ENCODE measurements at places on chromosomes 5 and 9.

DNA sequence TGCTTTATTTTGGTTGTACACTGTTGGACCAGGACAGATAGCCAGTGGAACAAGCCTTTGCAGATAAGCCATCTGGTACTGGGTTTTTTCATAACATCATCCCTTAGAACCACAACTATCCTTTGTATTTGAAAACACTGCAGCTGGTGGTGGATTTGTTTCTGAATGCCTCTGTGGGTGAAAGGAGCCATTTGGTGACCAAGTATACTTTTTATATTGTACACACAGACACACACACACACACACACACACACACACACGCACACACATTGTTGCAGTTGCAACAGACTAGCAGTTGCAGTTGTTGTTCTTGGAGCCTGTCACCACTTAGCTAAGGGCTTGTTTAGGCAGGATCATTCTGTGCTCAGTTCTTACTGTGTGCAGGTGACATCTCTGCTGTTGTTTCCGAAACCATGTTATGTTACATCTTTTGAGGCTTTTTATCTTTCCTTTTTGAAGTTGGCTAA lies 22.9 kb upstream of the CAVIN4 start:
- DNase-seq, result peak; percentile 15

DNA sequence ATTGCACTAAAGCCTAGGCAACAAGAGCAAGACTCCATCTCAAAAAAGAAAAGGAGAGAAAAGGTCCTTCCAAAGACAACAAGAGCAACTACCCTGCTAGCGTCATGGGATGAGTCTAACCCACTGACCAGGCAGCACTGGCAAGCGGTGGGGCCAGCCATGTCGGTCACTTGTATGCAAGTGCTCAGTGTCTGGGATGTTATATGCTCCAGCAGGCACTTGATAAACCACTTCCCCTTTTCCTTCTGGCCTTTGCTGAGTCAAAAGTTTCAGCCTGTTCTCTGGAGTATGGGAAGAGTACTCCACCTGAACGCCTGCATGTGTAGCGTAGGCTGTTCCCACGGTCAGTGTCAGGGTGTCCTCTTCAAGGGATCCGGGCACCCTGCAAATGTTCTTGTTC lies 9.2 kb upstream of the MXD3 start:
- no peak for DNase-seq

- DNase-seq, result no peak
Measured at GRCh38 chr5:114122852-114123251, 239.0 kb upstream of the KCNN2 start.

- peak; percentile 62 for DNase-seq
Measured at GRCh38 chr5:137563646-137564397, 64.7 kb upstream of the SPOCK1 start.

- peak; percentile 90 for DNase-seq
Measured at GRCh38 chr5:170612256-170612678, 108.4 kb downstream of the KCNIP1 start.

DNA sequence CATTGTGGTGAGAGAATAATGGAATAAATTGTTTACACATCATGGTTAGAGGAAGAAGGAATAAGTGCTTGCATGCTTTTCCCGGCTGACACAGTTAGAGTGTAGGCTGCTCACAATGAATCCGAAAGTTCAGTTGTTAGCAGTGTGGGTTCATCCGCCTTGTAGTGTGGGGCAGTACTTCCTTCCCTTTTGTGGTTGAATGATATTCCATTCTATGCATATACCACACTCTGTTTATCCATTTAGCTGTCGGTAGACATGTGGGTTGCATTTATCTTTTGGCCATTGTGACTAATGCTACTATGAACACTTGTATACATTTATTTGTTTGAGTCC lies 84.0 kb downstream of the COL5A1 start:
- no peak for DNase-seq

DNA sequence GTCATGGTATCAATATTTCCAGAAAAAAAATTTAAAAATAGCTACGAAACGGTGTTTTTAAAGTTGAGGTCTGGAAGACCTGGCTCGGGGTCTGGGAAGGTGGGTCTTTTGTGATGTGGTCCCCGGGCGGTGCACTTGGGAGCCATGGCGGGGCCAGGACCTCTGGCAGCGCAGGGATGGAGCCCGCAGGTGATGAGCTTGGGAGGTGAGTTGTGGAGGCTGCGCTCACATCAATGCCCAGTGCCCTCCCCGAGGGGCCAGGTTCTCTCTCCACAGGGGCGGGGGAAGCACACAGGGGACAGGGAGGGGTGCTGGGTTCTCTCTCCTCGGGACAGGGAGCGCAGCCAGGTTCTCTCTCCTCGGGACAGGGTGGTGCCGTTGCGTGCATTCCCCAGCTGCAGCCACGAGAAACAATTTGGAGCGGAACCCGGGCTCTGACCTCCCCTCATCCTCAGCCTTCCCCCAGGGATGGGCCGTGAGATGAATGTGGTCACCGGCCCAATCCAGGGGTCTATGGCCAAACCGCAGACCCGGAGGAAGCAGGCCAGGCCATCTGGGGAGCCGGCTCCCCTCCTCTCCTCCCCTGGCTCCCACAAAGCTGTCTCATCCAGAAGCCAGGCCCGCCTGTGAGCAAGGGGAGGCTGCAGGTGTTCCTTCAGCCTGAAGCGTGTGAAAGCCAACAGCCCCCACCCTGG lies 25.8 kb downstream of the DBH start:
- DNase-seq, result no peak

GRCh38 chr9:130172161-130172857 lies at the start of gene NCS1:
Gene NCS1, plus strand, starts transcription at chr9:130172404. Its CDS starts 260 bp downstream, at chr9:130172664.
- DNase-seq, result peak; percentile 83

DNA sequence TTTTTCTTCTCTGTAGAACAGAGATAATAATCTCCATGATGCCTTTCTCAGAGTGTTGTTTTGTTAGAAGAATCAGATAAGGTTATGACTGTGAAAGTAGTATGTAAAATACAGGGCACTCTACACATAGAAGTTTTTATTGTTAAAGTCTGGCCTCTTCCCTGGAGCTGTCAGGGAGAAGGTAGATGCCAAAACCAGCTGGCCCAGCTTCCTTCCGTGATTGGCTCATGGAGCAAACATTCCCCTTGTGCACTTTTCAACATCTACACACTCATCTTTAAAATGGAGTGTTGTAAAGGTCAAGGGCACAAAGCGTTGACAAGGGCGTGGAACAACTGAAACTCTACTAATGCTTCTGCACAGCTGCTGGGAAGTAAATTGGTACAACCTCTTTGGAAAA lies 7.4 kb upstream of the RNF183 start:
- no peak for DNase-seq

DNA sequence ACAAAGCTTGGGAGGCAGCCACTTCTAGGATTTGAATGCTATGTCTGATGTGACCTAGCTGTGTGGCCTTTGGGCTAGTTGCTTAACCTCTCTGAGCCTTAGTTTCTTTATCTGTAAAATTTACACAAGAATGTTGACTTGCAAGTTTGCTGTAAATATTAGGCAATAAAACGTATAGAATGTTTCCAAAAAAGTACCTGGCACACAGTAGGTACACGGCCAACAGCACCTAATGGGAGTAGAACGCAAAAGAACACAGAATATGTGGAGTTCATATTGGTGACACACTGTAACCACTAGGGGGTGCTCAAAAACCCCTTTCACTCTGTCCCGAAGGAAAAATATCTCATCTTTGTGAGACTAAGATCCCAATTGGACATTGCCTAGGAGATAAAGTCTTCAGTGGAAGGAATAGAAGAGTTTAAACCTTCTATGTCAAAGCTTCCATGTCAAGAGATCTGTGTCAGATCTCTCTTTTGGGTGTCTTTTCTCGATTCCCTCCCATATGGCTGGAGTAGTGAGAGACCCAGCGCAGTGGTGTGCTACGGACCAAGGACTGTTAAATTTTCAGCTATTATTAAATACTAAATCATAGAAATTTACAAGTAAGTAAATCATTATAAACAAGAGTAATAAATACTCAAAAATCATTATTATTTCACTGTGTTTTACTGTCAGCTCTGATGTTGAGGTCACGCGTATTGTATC lies 145.4 kb upstream of the RAD23B start:
- peak; percentile 39 for DNase-seq

- DNase-seq, result no peak
Measured at GRCh38 chr9:33464045-33464636, 9.6 kb downstream of the NOL6 start.

DNA sequence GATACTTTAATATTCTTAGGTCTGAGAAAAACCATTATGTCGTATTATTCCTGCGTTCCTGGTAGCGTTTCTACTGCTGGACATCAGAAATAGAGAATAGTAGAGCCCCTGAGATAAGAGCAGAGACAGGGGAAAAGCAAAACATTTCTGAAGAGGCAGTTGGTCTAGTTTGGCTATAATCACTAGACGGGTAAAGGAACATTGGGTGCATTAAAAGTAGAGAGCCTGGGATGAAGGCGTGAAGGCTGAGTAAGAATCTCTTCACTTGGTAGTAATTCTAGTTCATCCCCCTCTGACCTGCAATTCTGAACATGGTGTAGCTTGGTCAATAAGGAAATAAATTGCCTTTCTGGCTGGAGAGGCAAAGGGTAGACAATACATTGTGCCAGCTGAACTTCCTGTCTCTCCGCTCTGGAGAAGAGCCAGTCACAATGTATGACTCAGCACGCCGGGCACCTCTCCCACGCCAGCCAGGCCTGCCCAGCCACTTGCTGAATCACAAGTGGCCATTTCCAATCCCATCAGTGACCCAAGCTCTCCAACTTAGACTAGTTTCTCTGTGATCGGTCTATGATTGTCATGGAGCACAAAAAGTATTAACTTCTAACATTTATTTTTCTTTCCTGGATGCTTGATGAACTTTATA lies 75.4 kb downstream of the STK32A start:
- DNase-seq, result no peak

DNA sequence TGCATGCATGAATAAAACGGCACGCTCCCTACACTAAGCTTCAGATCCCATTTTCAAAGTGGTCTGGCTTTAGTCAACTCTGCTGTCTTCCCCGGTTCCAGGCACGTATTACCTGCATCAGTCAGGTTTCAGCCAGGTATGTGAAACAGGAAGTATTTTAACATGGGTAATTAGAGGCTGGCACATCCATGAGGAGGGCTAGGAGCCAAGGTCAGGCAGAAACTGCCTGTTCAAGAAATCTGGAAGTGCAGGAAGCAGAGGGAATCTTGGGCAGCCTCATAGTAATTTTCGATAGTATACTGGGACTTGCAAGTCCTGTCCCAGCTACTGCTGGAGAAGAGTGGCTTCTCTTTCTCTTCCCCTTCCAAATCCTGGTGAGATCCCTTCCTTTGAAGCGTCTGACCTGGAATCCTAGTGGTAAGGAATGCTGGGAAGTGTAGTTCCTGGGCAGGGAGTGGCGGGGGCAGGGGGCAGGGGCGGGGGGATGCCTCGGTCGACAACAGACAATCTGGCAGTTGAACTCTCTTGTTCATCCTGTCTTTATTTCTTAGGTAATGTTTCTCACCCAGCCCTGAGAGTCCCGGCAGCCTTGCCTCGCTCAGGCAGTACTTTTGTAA lies 403.1 kb downstream of the TLE4 start:
- no peak for DNase-seq

DNA sequence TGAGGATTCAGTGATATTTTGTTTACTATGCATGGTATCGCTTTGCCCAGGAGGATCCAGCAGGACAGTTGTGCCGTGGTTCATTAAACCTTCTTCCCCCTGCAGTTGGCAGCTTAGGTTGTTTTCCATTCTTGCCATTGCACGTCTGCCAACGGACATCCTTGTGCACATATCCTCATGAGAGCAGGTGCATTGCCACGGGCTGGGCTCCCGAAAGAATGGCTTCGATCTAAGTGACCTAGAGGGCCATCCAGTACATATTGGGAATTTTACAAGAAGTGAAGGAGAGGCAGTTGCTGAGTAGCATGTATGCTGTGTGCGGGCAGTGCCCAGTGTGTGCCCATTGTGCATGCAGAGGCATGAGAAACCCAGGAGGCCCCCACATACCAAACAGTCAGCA lies 22.1 kb downstream of the HRH2 start:
- DNase-seq, result no peak

DNA sequence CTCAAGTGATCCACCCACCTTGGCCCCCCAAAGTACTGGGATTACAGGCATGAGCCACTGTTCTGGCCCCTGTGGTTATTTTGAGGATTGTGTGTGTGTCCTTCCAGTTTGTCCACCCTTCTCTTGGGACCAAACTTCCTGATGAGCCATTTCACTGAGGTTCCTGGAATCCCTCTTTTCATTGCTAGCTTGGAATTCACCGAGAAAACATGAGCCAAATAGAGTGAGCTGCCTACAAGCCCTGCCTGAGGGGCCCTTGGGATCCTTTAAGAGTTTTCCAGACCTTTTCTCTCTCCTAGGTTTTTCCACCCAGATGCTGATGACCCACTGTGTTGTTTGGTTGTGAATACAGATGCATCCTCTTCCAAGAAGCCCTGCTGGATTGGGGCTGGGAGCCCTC lies 13.2 kb upstream of the KIF12 start:
- no peak for DNase-seq

- no peak for DNase-seq
Measured at GRCh38 chr5:145912019-145912418, 24.4 kb upstream of the SH3RF2 start.

DNA sequence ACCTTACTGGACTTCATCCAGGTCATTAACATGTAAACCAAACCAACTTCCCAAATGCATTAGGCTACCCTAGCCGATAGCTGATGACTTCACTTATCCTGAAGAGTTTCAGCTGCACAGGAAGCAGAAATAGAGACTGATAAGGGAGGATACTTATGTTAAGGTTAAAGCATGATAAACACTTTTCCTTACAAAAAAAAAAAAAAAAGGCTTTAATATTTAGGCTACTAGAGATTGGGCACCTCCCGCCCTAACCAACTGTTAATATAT lies 1.6 kb upstream of the MEF2C start:
- DNase-seq, result no peak

- DNase-seq, result no peak
Measured at GRCh38 chr5:69004676-69005075, 89.1 kb upstream of the SLC30A5 start.

DNA sequence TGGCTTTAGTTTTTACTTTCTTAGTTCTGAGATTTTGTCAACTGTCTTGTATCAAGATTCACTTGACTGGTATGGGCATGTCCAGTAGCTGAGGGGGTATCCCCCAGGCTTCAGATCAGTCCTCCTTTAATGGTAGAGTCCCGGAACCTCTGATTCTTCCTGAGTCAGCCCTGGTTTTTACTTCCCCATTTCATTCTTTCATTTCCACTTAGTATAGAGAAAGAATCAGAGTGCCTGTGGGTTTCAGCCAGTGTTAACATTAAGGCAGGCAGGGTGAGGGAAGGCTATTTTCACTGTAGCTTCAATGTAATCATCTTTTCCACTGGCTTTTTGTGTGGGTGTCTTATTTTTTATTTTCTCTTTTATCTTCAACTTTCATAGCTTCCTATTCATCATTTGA lies 8.3 kb upstream of the COMMD10 start:
- no peak for DNase-seq

GRCh38 chr5:141192110-141192725 lies at the start of gene PCDHB10:
Gene PCDHB10, plus strand, starts transcription at chr5:141192353. Its CDS starts 200 bp downstream, at chr5:141192553.
- DNase-seq, result peak; percentile 44

DNA sequence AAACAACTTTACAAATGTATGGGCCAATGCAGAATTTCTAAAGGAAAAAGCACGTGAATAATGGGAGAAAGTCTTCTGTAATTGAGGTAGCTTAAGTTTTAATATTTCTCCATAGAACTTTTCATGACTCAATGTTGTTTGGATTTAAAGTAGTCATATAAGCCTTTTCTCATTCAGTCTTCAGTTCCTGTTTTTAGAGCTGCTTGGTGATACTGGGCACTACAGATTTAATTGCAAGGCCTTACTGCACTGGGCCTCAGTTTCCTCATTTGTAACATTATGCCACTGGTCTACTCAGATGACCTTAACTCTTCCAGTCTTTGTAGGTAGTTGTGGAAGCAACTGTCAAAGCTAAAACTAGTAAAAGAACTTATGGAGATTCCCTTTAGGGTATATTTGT lies 60.4 kb downstream of the WDR41 start:
- no peak for DNase-seq

- DNase-seq, result no peak
Measured at GRCh38 chr5:168694289-168694688, 115.1 kb upstream of the PANK3 start.
